Vein endothelial cell (primary cell): ENCODE measurements at places on chromosomes 3 and 15. TPM values are rescaled to one million over a fixed set of nuclear protein-coding genes. Genes with fewer than 3 reads are reported as not detected.

Gene SATB1
- 8.7 and 13.4 TPM in 2 replicates for total RNA-seq

Gene NLGN1
- 11.4 and 23.0 TPM in 2 replicates for total RNA-seq

Gene AHSG
- not detected in 2 replicates for total RNA-seq

Gene C3orf49
- total RNA-seq: not detected in 2 replicates

Gene SYNPR
- not detected in 2 replicates for total RNA-seq

Gene SPINT1
- 3.2 and 5.2 TPM in 2 replicates for total RNA-seq

Gene CNTN6
- not detected in 2 replicates for total RNA-seq

Gene MYZAP
- 12.7 and 14.4 TPM in 2 replicates for total RNA-seq

Gene CFAP161
- total RNA-seq: 0.33 and 1.8 TPM in 2 replicates

Gene UTS2B
- total RNA-seq: 0.33 and 0.38 TPM in 2 replicates

Gene TTC21A
- 3.6 and 5.6 TPM in 2 replicates for total RNA-seq

Gene REC114
- not detected in 2 replicates for total RNA-seq

Gene TTLL13
- total RNA-seq: 0.38 TPM in 1 of 2 replicates, not detected in the other

Gene KIF23
- 14.0 and 37.2 TPM in 2 replicates for total RNA-seq

Gene HDC
- not detected in 2 replicates for total RNA-seq

Gene TRPM1
- 0.38 and 1.3 TPM in 2 replicates for total RNA-seq

Gene KNG1
- total RNA-seq: not detected in 2 replicates

Gene SLC2A2
- total RNA-seq: not detected in 2 replicates

Gene LYSMD4
- total RNA-seq: 7.4 and 10.1 TPM in 2 replicates

Gene DUOX1
- not detected in 2 replicates for total RNA-seq

Gene MESP2
- 0.19 TPM in 1 of 2 replicates, not detected in the other for total RNA-seq
